Islet precursor cell (in vitro differentiated cells): ENCODE measurements at places on chromosomes 7 and 10.

- DNase-seq: no peak
Measured at GRCh38 chr7:120837599-120837998, 20.3 kb downstream of the TSPAN12 start.

DNA sequence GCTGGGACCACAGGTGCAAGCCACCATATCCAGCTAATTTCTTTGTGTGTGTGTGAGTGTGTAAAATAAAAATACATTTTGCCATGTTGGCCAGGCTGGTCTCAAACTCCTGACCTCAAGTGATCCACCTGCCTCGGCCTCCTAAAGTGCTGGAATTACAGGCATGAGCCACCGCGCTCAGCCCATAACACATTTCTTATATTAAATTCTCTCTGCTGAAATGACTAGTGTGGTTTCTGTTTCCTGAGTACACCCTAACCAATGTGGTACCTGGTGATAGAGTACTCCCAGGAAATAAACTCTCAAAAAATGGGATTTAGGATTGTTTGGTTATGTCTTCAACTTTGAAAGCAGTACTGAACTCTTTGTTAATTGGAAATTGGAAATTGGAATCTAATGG is 19.4 kb upstream of the FHIP2A start:
- DNase-seq: no peak

- no peak for DNase-seq
Measured at GRCh38 chr10:121708728-121709674, 110.8 kb upstream of the FGFR2 start.

DNA sequence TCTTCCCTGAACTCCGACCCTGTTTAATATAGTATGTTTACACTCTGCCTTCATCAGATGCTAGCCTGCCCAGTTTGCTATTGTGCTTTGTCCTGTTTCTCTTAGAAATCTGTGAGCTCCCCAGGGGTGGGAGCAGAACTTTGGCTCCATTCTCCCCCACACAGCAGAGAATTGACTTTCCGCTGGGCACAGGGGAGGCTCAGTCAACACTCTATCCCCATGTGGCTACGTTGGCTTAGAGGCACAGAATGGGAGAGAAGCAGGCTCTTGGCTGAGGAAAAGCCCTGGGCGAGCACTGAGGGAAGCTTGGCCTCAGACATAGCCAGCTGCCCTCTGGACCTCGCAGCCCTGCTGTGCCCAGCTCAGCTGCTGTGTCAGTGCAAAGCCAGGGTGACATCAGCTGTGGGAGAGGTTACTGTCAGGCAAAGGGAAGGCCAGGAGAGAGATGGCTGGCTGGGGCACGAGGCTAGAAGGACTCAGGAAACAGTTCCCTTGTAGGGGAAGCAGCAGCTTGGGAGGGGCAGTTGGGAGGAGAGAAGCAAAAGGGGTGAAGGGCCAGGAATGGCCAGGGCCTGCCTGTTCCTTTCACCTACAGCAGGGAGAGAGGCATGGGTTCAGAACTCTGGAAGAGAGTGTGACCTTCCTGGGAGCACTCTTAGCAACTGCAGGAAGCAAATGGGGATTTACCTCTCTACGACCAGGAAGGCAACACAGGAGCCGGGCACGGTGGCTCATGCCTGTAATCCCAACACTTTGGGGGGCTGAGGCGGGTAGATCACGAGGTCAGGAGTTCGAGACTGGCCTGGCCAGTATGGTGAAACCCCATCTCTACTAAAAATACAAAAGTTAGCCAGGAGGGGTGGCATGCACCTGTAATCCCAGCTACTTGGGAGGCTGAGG is 5.8 kb upstream of the SCD start:
- peak; percentile 59 for DNase-seq

GRCh38 chr7:146865696-146866095 is 749.1 kb downstream of the CNTNAP2 start:
- DNase-seq: no peak

DNA sequence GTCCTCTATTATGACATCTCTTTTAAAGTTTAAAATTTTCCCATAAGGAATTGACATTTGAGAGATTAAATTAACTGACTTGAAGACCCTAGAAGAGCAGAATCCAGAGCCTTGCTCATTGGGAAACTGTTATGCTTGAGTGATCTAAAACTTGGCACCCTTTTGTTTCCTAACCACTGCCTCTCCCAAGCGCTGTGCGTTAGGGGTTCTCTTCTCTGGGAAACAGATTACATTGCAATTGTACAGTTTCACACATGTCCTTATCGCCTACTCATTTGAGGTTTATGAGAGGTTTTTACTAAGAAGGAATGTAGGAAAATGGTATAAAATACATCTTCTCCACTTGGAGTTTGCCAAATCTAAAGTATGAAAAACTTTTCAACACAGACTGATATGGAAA is 126.8 kb upstream of the AMPH start:
- DNase-seq: no peak

DNA sequence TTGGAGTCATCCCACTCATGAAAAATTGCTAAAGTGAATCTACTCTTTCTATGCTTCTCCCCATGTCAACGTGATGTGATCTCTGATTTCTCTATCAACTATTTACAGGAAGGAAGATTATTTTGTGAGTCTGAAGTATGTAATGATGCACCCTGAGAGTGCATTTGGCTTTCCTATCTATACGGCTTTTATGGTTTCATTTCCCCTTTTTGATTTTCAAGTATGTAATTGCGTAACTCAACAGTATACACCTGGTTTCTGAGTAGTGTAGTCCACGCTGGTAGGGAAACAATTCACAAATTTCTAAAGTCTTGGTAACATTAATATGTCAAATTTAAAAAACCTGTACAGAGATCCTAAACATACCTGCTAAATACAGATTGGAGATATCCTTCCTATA is 194.7 kb upstream of the SEMA3A start:
- no peak for DNase-seq
